Tibial artery (tissue), 4 donors: ENCODE measurements at places on chromosomes 2 and 18.

DNA sequence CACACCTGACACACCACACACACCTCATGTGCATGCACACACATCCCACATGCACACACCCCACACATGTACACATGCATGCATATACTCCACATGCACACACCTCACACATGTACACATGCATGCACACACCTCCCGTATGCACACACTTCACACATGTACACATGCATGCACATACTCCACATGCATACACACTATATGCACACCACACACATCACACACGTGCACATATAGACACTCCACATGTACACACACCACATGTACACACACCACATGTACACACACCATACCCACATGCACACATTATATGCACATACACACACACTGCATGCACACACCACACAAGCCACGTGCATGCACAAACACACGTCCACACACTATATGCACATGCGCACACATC lies 100.5 kb downstream of the SEPTIN10 start:
- no peak overlapping the region for H3K4me3 ChIP-seq
- no peak for DNase-seq
- H3K27ac ChIP-seq = peak overlapping the region; percentile 91
- no peaks in the 10 kb centered on the region for H3K27me3 ChIP-seq

DNA sequence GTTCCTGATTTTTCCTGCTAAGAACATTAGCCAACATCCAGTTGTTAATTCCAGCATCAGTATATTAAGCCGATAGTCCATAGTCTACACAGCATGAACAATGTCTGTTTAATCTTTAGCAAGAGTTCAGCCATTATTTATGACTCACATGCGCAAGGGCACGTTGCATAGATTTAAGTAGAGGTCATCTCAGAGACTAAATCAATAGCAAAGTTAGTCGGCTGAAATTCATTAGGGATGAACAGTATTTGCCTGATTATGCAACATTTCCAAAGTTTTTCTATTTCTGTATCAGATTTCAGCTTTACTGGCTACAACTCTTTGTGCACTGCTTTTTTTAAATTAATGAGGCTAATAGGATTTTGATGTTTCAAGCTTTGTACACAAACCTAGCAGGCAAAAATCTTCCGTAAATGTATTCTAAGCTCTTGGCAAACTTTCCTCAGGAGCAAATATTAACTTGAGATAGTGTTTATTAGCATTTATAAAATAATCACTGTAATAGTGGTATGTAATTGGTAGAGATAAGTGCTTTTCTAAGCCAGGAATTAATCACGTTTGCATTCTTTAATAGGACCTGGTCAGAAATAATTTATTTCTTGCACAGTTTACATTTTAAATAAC lies 578.7 kb upstream of the ID2 start:
- no peaks in the 10 kb centered on the region for H3K27me3 ChIP-seq
- no peak overlapping the region for H3K4me3 ChIP-seq
- H3K4me1 ChIP-seq = no peaks in the 10 kb centered on the region
- no peak for DNase-seq

- no peaks in the 10 kb centered on the region for H3K4me1 ChIP-seq
- H3K27me3 ChIP-seq = no peaks in the 10 kb centered on the region
- H3K36me3 ChIP-seq = no peaks in the 10 kb centered on the region
- no peak overlapping the region for H3K27ac ChIP-seq
Observed at GRCh38 chr2:221492636-221493035, 79.5 kb downstream of the EPHA4 start.

DNA sequence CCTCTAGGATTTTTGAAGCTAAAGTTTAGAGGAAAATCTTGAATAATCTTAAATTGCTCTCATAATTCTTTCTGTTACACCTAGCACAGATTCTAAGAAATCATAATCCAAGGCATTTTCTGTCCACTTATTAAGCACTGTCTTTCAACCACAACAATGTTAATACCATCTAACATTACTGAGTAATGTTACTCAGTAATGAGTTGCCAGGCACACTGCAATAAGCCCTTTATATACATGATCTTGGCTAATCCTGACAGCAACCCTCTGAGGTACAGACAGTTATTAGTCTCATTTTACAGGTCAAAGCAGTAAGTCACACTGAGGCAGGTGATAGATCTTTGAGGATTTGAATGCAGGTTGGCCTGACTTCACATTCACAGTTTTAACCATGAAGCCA lies 291.9 kb downstream of the ALK start:
- no peak for DNase-seq
- H3K4me1 ChIP-seq = no peaks in the 10 kb centered on the region
- no peak overlapping the region for H3K4me3 ChIP-seq
- H3K27ac ChIP-seq = no peak overlapping the region

DNA sequence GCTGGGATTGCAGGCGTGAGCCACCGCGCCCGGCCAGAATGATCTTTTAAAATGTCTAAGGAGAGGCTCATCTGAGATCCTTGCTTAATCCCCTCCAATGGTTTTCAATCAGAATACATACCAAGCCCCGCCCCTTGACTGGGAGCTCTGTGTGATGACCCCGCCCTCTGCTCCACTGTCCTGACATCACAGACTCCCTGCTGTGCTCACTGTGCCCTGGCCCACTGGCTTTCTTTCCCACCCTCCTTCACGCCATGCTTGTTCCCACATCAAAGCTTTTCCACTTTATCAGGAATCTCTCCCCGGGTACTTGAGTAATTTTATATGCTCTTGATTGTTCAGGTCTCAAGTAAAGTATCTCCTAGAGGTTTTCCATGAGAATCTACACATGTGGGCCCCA lies 762.3 kb upstream of the ID2 start:
- H3K4me1 ChIP-seq = no peaks in the 10 kb centered on the region
- no peak overlapping the region for H3K27ac ChIP-seq
- H3K4me3 ChIP-seq = no peak overlapping the region

- no peaks in the 10 kb centered on the region for H3K36me3 ChIP-seq
- H3K27ac ChIP-seq = peak overlapping the region; percentile 88
- DNase-seq = peak; percentile 93
- H3K4me3 ChIP-seq = no peak overlapping the region
- peaks cover 11% of the 10 kb centered on the region for H3K4me1 ChIP-seq
Observed at GRCh38 chr2:43178602-43179542, 47.5 kb downstream of the ZFP36L2 start.
